GM23338 (cell line): ENCODE measurements at places on chromosomes 5 and 9.

DNA sequence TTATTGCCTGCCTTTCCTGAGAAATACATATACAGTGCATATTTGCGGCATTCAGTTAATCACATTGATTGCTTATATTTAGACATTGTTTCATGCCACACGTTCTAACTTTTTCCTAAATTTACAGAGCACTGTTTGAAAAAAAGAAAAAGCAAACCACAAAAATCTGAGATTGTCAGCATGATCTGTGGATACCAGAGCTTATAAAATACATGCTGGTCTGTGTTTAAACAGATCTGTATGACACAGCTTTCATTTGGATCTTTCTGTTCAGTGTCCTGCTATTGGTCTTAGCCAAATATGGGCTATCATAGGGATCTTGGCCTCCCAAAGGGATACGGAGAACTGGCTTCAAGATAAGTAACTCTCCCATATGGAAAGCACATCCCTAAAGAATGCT lies 20.2 kb downstream of the ALDH1A1 start:
- no peak for DNase-seq

GRCh38 chr5:61289669-61290306 lies 42.3 kb upstream of the ZSWIM6 start:
- DNase-seq, result no peak

DNA sequence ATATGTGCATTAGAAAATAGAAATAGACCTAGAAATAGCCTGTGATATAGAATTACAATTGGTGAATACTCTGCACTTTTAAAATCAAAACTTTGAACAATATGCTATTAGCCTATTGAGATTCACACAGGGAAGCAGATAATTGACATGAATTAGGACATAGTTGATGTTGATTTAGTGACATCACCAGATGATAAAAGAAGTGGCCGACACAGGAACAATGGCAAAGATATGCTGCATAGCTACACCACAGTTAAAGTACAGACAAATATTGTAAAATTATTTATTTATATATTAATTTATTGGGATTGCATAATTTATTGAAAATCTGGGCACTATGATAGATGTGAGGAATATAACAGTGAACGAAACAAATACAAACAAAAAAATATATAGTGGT lies 261.5 kb upstream of the CCNH start:
- no peak for DNase-seq

GRCh38 chr5:17381932-17382331 lies 116.1 kb upstream of the TAF11L2 start:
- DNase-seq, result no peak

DNA sequence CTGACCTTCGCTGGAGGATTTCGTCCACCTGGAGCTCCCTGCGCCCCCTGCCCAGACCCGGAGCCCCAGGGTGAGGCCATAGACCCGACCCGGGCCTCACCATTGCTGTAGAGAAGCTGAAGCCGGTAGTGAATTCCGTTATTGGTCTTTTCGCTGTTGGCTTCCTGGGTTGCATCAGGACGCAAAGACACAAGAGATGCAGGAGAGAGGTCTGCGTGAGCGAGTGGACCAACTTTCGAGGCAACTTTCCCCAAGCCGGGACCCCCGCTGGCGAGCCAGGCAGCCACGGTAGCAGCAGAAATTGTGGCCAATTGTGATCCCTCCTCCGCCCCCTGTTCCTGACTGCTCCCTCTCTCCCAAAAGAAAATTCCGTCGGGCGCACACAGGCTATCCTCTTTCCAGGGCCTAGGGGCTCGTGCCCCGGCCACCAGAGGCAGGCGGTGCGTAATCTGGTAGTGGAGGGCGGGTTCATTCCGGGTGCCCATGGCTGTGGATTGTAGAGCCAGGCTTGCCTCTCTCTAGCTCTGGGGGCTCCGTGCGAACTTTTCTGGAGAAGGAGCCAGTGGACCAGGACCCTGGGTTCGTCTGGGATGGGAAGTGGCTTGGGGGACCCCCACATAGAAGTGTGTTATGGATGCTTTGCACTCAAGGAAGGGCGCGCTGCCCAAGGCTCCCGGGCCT lies 3.3 kb downstream of the EBF1 start:
- peak; percentile 68 for DNase-seq

DNA sequence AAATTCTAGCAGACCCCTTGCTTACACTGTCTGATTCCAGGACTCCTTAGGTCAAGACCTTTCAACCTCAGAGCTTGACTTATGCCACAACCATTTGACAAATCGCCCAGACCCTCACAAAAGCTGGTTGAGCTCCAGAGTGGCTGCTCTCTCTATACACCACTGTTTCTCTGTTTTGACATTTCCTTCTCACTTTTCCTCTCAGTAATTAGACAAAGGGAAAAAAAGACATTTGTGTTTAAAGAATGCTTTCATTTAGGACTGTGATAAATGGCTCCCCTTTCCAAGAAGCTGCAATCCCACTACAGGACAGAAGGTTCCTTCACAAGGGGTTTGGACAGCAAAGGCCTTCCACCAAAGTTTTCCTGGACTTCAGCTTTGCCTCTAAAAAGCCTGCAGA lies 601.3 kb downstream of the NR2F1-AS1 start:
- DNase-seq, result no peak

GRCh38 chr5:124655251-124655917 lies 91.1 kb downstream of the ZNF608 start:
- DNase-seq, result no peak

DNA sequence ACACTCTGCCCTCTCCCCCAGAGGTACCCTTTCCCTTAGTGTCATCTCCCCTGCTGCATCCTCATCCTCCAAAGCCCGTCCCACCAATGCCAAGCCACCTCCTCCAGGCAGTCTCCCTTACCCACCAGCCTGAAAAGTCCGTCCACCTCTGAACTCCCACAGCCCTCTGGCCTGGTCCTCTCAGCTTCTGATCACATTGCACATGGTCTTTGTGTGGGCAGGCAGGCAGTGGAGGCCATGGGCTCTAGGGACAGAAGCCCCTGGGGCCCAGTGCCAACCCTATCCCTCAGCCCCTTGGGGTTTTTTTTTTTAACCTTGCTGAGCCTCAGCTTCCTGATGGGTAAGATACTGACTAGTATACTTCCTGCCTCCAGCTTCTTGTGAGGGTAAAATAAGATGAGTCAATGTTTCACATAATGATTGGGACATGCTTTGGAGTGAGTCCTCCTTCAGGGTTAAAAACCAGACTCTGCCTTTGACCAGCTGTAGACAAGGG lies 19.4 kb downstream of the CSF1R start:
- no peak for DNase-seq

DNA sequence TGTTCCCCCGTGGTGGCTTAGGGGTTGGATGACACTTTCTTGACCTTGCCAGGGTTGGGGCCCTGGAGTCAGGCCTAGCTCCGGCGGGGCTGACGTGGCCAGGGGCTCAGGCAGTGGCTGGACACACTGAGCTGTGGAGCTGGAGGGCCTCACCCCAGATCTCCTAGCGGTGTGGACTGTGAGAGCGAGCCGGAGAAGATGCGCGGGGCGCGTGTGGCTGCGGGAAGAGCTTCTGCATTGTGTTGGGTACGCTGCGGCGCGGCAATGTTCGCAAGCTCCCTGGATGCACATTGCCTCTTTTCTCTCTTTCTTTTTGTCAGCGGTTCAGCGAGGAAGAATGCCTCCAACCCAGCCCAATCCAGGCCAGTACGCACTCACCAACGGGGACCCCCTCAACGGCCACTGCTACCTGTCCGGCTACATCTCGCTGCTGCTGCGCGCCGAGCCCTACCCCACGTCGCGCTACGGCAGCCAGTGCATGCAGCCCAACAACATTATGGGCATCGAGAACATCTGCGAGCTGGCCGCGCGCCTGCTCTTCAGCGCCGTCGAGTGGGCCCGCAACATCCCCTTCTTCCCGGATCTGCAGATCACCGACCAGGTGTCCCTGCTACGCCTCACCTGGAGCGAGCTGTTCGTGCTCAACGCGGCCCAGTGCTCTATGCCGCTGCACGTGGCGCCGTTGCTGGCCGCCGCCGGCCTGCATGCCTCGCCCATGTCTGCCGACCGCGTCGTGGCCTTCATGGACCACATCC lies 4.8 kb downstream of the NR2F1 start:
- DNase-seq, result peak; percentile 65

GRCh38 chr9:113957821-113958341 lies 81.8 kb downstream of the ZNF618 start:
- no peak for DNase-seq

GRCh38 chr9:109919736-109920408 lies 139.9 kb downstream of the PALM2AKAP2 start:
- no peak for DNase-seq

DNA sequence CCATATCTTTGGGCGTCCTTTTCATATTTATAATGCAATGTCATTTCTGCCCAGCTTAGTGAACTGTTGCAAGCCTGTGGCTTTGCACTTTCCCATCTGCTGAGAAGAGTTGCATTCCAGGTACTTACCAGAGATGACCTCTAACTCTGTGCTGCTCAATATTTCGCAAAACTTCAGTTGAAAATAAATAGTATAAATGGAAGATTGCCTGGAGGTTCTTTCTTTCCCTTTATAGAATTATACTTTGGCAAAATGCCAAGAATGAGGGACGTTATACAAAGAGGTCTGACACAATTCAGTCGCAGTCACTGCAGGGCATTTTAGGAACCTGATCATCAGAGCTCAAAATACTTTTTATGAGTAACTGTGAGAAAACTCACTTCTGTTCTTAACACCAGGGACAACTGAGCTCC lies 18.9 kb upstream of the VLDLR start:
- no peak for DNase-seq

DNA sequence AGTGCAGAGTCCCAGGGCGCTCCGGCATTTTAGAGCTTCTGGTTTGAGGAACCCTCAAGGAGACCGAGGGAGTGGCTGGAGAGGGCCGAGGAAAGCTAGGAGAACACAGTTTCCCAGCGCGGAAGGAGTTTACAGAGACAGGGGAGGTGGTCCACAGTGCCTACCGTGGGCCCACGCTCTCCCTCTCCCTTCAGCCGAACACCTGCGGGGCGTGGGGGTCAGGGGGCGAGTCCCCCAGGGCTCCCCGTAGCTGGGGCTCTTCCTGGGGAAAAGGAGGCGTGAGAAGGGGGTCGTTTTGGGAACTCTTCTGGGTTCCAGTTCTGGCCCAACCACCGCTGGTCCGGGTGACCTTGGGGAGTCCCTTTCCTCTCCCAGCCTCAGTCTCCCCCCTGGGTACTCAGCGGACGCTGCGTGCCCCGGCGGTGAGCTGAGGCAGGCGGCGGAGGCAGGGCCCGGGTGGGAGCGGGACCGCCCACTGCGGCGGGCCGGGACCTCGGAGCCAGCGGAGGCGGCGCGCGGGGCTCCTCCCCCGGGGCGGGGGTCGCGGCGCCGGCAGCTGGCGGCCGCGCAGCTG lies 368 bp upstream of the FRMPD1 start:
- peak; percentile 26 for DNase-seq

- DNase-seq, result no peak
Measured at GRCh38 chr9:83636813-83637212, 13.9 kb downstream of the IDNK start.

GRCh38 chr9:108836319-108836718 lies 19.5 kb downstream of the ACTL7B start:
- DNase-seq, result peak; percentile 9
